ENCODE measurements at places on chromosomes 2 and 18.

DNA sequence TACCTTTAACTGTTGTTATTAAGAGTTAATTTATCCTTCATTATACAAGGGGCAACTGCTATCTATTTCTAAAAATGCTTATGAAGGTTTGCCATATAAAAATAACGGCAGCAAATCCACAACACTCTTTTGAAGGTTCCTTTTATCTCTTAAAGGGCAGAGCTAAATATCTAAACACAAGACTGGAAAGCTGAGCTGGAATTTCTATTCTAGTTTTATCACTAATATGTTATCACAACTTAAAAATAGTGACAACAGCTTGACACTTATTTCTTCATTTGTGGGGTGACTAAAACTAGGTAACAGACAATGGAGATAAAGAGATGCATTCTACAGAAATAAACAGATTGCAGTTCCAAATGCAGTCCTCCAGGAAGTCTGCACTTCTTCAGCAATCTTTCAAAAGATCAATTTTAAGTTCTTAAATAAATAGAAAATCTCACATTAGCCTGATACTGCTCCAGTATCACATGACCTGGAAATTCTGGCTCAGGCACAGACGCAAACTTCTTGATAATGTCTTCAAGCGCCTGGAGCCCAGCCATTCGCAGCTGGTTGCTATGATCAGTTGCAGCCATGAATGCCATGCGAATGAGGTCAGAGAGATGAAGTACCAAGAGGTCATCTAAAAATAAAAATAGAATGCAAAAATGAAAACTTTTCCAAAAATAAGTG lies 54.0 kb upstream of the STRN start:
- peak; percentile 78 for DNase-seq

GRCh38 chr2:16971722-16972234 lies 306.1 kb upstream of the CYRIA start:
- DNase-seq: no peak

GRCh38 chr2:200961674-200962073 lies 1.8 kb downstream of the ORC2 start:
- no peak for DNase-seq

GRCh38 chr2:199806179-199806578 lies 44.8 kb downstream of the FTCDNL1 start:
- no peak for DNase-seq

DNA sequence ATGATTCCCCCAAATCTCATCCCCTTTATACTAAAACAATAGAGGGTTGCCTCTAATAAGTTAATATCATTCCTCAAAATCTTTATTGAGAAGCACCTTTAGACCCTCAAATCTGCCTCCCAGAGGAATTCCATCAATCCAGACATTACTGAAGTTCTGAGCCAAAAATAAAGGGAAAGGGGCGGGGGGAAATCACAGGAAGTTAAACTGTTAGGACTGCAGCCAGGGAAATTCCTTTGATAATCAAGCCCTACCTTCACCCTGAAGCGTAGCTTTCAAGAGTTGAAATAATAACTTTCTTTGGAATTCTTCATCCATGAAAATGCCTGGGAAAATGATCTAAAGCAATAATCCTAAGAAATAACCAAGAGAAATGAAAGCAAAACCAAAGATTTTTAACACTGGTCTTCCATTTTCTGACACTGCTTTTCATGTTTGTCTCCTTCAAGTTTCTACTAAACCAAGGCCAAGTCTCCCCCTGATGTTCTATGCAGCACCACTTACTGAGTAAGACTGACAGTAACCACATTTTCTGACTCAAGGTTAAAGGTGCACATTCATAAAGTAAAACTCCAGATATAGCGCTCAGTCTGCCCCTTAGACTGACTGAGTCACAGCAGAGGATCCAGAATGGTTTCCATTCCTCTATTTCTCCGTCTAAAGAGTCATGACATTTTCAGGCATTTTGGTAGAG lies 78.2 kb downstream of the TCF4 start:
- no peak for DNase-seq

GRCh38 chr2:72833084-72833714 lies 7.4 kb upstream of the EXOC6B start:
- DNase-seq: no peak
